Activated CD4-positive, alpha-beta T cell treated with anti-CD3 and anti-CD28 coated beads, Interleukin-2, amount 50 U/mL, for 1 hour (primary cell): ENCODE measurements at places on chromosomes 2 and 18.

DNA sequence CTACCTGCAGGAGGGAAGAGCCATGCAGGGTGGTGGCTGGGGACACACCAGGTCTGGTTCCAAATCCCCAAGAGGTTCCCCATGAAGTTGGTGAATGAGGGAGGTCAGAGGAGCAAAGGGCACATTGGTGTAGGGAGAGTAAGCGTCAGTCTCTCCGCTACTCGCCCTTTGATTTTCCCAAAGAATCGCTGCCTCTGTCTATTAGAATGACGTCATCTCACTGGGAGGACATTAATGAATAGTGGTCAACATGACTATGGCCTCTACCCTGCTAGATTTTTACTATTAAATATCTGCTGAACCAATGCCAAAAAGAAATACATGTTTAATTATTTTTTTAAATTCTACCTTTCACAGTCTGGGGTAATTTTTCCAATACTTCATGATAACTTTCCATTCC lies 109.6 kb upstream of the SNTG2 start:
- no peak for DNase-seq

DNA sequence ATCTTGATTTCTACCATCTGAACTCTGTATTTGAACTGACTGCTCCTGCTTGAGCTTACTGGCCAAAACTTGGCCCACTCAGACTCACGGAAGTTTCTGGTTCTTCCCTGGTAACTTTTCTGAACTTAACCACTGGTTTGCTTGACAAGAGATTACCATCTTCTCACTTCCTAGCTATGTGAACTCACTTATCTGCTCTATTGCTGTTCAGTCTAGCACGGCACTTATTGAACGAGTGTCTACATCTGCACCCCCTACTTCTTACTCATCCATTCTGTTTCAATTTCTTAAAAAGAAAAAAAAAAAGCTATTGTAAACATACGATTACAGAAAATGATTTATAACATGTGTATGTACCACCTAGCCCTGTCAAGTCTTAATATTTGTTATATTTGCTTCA lies 9.0 kb downstream of the CKAP2L start:
- DNase-seq, result no peak

DNA sequence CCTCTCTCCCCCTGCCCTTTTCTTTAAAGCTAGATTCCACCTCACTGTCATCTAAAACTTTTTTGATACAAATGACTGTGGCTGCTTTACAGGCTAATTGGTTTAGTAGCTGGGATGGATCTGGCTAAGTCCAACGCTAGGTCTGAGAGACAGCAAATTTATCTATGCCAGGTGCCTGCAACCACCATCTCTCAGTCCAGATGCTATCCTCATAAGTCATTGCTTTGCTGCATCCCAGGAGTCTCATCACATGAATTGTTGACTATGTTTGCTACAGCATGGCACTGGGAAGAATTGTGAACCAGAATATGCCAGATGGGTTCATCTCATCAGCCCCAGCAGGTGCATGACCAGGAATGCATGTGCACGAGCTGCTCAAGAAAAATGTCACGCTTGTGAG lies 100.0 kb upstream of the PID1 start:
- no peak for DNase-seq

DNA sequence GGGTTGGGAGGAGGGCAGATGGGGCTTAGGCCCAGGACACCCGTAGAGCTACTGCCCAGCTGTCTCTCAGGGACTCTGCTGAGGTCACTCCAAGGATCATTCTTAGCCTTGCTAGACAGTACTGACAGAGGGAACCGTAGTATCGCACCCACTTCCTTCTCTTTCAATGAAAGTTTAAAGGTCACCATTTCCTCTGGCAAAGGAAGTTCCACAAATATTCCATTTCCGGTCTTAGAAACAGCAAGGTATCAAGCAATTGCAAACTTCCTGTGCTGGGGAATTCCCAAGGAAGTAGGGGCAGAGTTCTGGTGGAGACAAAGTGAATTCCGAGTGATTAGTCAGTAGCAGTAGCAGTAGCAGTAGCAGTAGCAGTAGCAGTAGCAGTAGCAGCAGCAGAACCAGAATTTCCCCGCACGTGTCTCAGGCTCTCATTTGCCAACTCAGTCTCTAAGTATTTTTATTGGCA lies 24.7 kb downstream of the IL1B start:
- no peak for DNase-seq

DNA sequence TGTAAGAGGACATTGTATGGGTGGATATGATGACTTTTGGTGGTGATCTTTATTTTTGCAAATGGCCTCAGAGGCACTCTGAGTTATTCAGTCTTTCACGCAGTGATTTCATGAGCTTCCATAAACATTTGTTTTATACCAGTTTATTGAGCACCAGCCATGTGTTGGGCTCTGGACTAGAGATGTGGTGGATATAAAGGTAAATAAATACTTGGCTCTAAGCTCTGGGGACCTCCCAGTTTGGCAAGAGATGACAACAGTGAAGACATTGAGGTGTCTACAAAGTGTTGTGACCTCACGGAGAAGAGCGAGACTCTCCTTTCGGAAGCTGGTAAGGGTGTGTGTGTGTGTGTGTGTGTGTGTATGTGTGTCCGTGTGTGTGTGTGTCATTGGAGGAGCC lies 146.4 kb downstream of the TANC1 start:
- no peak for DNase-seq

DNA sequence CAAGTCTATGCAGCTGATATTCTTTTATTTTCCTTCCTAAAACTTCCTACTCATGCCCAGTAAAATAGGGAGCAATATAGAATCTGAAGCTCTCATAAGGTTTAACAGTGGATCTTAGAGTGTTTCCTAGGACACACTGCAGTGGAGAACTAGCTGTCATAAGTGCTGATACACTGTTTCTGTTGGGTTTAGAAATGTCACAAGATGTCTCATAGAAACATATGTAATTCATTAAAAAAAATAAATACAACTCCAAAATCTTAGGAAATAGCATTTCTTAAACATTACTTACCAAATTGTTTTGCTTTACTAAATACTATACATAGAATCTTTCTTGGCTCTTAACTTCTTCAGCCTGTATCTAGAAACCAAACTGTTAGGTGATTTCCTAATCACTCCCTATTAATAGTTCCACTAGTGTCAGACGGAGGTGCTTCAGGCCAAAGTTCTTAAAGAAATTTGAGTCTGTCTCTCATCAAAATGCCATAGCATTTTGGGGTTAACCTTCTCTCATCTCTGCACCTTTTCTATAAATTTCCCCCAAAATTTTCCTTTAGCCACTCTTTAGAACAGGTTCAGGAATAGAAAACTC lies 93.7 kb downstream of the CERKL start:
- DNase-seq, result no peak

GRCh38 chr2:15747603-15748471 lies 156.2 kb downstream of the DDX1 start:
- DNase-seq, result no peak

DNA sequence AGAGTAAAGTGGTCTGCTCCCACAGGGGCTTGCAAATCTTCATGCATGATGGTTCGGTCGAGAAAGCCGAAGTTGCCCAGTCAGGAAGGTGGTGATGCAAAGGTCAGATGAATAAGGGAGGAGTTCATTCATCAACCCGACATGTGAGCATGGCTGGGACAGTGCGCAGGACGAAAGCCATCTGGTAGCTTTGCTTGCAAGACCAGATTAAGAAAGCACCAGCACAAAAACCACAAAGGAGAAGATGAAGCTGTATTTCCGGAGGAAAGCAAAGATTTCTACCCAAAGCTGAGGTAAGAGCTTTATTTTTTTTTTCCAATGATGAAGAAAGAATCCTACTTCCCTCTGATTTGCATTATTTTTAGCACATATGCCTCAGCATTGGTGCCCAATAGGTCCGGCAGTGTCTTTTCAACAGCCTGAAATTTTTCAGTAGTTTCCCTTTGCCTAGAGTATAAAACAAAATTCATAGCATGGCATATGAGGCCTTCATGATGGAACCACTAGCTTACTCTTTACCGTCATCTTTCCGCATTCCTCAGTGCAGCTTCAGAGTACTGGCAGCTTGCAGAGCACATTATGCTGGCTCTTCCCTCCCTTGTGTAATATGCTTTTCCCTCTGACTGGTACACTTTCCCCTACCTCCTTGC lies 112.0 kb upstream of the THOC1 start:
- no peak for DNase-seq

- no peak for DNase-seq
Measured at GRCh38 chr2:189579585-189580186, 900 bp downstream of the SLC40A1 start.

DNA sequence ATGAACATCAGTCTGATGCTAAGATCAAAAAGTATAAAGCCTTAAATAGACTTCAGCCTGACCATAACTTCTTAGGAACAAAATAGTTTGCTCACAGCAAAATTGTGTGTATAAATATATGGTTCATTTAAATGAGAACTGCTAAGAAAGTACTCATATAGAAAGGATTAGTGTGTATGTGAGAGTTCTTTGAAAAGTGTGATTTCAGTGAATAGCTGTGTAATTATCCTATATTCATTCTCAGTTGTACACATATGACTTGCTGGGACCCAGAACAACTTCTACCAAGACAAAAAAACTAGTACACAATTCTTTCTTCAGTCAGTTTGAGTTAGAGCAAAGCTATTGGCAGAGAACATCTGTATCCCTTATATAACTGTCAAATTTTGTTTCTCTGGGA lies 7.2 kb downstream of the BBS5 start:
- no peak for DNase-seq

- no peak for DNase-seq
Measured at GRCh38 chr2:112166806-112167499, 28.8 kb downstream of the FBLN7 start.

DNA sequence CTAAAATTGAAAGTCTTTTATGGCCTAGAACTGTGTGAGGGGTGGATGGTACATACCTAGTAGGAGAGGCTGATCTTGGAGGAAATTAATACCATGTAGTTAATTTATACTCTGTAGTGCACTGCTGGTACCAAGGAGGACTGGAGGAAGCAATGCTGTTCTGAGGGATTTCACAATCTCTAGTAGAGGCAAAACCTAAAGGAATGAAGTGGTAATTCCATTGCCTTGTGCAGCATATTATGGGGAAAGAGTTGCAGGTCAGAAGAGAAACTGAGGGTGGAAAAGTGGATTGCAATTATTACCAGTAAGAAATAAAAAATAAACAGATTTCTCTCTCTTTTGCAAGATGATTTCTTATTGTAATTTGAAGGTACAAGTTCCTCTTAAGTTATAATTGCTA lies 2.2 kb downstream of the ABI2 start:
- DNase-seq, result no peak

DNA sequence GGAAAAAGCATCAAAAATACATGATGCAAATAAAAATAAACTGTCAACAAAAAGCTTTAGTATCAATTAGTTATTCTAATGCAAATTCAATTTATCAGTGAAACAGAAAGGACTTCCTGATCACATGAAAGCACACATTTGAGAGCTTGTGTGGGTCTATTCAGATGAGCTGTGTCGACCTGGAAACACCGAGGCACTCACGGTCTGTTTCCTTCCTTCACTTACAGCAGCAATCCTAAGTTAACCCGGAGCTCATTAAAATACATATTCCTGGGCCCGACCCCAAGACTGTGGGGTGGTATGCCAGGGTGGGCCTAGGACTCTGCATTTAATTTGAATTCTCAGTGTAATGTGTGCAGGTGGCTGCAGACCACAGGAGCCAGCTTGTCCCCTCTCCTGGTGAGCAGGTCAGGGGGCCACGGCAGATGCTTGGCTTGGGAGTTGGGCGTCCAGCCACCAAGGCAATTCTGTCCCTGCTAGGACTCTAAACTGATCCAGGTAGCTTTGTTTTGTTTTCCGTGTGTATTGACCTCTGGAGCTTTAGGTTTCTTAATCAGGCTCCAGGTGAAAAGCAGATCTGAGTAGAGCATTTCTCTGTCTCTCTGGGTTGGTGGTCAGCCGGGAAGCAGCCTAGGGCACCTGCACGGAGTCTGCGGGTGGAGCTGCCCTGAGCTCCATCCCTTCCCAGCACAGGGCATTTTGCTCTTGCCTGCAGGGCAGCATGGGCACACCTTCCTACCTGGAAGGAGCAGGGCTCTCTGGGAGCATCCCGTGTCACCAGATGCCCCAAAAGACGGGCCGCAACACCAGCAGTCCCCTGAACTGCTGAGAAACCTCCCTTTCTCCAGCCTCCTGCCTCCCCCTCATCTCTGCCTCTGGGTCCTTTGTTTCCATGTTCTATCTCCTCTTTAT lies 9.0 kb downstream of the MBP start:
- DNase-seq, result no peak

- DNase-seq, result peak; percentile 27
Measured at GRCh38 chr2:70767699-70768589, at the start of gene ADD2. ADD2 (minus strand) TSS chr2:70768200; CDS start chr2:70706408, 61,792 bp downstream.

- DNase-seq, result no peak
Measured at GRCh38 chr2:169397697-169398096, 35.4 kb upstream of the LRP2 start.

DNA sequence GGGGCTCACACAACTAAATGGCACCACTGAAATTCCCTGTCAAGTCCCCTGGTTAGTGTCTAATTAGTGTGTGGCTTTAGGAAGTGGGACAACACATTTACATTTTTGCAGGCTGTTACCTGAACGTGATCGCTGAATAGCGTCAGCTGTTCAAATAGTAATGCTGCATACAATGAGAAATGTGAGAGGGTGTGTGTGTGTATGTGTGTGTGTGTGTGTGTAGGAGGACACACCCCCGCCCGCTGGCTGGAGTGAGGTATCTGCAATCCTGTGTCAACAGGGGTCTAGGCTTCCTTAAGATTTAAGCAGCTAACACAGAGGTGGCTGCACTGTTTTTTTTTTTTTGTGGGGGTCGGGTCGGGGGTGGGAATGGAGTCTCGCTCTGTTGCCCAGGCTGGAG lies 4.8 kb upstream of the LYPD6B start:
- no peak for DNase-seq

DNA sequence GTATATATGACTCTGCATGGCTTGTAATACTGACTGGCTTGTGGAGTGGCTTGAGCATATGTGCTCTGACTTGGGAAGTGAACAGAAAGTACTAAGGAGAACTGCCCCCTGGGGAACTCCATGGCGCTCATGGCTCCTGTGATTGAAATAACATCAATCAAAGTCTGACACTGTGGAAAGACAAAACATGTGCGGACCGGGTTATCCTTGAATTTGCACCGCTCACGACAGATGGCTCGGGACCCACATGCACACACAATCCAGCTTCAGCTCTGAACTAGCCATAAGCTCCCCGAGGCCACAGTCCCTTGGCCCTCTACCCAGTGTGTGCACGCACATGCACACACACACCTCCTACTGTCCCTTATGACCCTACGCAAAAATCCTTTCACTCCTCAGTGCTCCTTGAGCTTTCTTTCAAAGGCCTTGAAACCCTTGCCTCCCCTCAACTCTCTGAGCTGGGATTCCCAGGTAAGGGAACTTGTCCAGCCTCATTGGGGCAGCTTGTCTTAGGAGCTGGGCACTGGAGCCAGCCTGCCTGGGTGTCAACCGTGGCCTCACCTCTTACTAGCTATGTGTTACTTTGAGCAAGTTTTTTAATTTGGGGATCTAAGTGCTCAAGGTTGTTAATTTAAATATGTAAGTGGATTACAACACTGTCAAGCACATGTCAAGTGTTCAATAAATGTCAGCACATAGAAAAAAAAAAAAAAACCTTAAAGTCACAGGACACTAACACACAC lies 43.6 kb downstream of the MRPS5 start:
- no peak for DNase-seq

GRCh38 chr2:236240228-236240990 lies 23.8 kb downstream of the ASB18 start:
- DNase-seq, result no peak
